Stimulated activated CD4-positive, alpha-beta T cell treated with anti-CD3 and anti-CD28 coated beads, TNF-alpha, amount 100 ng/mL, for 4 hours (primary cell): ENCODE measurements at places on chromosomes 5 and 9.

DNA sequence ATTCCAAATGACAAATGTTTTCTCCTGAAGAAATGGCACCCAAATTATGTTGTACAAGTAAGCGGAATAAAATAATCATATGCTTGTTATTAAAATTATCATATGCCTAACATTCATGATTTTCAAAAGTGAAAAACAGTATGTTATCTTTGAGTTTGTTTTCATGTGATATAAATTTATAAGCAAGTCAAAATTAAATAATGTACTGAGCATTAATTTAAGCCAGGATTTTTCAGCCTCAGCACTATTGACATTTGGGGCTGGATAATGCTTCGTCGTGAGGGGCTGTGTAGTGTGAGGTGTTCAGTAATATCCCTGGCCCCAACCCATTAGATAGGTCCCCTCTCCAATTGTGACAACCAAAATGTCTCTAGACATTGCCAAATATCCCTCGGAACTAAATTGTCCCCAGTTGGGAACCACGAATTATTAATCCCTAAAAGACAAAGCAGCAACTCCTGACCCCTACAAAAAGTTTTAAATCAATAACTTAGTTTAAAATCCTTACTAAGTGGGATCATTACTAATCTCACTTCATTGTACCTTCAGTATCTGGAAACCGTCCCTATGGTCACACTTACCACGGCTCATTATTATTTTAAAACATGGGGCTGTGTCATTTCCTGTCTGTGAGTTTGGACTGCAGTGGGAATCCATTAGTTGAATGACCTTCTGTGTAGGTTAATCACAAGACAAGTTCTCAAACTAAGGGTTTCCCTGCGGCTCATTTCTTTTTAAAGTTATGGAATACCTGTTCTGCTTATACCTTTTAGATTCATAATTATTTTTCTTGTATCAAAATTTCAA lies 1.3 kb upstream of the NNT start:
- no peak for DNase-seq

- DNase-seq = no peak
These were observed 6.6 kb upstream of the FAM151B start for GRCh38 chr5:80481019-80481893.

DNA sequence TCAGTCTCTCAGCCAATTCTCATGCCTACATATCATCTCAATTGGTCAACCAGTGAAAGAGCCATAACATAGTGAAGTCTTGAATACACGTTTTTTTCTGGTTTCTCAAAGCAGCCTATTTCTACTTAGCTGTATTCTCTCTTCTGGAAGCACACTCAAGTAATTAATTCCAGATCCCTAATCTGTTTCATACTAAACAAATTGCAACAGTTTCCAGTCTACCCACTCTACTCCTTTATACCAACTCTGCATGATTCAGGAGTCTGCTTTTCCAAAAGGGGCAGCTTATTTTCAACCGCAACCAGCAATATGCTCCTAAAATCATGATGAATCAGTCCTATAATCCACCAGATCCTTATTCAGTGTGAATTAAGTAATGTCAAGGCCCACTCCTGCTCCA lies 211.7 kb downstream of the TLE1 start:
- no peak for DNase-seq

GRCh38 chr9:91243029-91243428 lies 118.7 kb downstream of the AUH start:
- DNase-seq = no peak

- no peak for DNase-seq
These were observed 3.8 kb downstream of the FAM219A start for GRCh38 chr9:34454571-34455065.

DNA sequence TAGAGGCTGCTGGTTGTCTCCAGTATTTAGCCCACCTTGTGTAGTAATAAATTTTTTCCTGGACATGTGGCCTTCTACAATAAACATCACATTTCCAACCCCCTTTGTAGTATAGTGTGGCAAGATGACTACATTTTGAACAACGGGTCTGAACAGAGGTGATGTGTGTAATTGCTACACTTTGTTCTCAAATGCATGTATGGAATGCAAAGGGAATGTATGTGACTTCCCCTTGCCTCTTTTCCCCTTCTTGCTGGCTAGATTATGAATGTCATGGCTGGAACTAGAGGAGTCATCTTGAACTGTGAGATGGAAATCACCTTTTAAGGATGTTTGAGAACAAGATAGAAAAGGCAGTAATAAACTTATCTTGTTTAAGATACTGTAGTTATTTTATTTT lies 54.5 kb downstream of the PRR16 start:
- DNase-seq = no peak

DNA sequence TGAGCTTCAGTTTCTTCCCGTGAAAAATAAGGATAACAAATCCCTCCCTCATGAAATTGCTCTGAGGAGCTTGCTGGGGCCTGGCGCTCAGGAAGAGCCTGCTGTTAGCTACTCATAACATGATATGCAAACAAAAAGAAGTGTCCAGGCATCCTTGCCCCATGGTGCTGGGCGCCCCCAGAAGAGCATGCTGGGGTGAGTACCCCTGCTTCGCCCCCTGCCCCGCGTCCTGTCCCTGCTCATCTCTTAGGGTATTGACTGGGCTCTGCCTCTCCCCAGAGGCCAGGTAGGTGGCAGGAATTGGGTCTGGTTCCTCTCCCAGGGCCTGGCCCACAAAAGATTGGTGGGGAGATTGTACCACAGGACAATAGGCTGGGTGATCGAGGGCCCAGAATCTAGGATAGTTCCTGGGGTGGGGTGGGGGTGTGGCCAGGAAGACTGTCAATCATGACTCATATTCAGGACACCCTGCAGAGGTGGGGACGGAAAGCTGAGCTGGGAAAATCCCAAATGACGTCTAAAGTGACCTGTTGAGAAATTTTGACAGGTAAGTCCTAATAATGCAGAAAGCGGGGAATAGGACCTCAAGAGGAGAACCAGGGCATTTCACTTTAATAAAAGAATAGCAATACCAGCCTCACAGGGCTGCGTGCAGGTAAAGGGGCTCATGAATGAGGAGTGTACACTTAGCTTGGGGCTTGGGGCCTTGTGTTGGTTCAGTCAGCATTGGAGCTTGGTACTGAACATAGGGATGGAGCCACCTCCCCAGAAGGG lies 8.9 kb downstream of the PITX1 start:
- no peak for DNase-seq

GRCh38 chr5:124669956-124670721 lies 76.3 kb downstream of the ZNF608 start:
- DNase-seq = no peak

DNA sequence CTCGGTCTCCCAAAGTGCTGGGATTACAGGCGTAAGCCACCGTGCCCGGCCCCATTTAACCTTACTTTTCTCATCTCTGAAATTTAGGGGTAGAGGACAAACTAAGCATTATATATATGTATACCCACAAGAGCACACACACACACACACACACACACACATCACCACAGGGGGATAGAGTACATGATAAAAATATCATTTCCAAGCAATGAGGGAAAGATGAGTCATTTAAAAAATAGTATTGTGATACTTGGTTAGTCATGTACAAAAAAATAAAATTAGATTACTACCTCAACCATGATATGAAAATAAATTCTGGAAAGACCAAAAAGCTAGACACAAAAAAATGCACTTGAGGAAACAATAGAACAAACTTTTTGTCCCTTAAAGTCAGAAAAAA lies 67.2 kb downstream of the CDH18 start:
- no peak for DNase-seq

DNA sequence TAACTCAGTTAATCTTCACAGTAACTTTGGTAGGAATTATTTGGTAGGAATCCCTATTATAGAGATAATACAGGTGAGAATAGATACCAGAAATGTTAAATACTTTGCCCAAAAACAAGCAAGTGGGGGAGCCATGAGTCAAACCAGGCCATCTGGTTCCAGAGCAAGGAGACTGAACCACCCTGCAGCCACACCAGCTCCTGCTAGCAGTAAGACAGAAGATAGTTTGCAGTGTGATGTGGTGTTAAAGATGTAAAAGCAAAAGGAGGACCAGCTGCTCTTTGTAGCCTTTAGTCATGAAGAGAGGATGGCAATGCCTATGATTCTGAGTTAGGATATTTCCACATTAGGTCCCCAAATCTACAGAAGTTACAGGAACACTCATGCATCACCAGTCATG lies 101.4 kb downstream of the PRKACG start:
- no peak for DNase-seq

DNA sequence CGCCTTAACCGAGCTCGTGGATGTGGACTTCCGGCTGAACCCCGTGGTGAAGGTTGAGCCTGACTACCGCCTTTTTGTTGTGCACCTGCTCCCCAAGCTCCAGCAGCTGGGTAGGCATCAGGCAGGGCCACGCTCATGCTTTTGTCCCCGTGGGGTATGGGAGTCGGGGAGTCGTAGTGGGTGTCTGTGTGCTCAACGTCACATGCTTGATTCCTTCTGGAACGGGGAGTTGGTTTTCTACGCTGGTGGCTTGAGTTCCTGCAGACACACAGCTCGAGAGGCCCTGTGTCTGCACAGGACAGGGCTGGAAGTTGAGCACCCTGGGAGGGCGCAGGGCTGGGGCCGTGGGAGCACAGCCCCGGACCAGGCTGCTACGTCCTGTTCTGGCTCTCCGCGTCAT lies 8.0 kb downstream of the CEP72 start:
- DNase-seq = no peak

GRCh38 chr5:74376187-74376586 lies 264.3 kb downstream of the ENC1 start:
- no peak for DNase-seq

DNA sequence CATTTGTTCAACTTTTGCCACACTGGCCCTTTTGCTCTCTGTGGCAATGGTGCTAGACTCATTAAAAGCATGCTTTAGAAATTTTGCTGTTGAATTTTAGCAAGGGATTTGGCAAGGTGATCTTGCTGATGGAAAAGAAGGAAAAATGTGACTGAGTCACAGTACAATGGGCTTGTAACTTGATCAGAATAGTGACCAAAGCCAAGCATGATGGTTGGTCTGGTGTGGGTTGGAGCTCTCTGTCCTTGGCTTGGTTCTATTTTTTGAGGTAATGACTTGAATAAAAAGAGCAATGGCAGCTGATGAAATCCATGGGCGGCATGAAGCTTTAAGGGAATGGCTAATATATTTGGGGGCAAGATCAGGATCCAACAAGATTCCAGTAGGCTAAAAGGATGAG lies 114.4 kb upstream of the ZNF366 start:
- no peak for DNase-seq

DNA sequence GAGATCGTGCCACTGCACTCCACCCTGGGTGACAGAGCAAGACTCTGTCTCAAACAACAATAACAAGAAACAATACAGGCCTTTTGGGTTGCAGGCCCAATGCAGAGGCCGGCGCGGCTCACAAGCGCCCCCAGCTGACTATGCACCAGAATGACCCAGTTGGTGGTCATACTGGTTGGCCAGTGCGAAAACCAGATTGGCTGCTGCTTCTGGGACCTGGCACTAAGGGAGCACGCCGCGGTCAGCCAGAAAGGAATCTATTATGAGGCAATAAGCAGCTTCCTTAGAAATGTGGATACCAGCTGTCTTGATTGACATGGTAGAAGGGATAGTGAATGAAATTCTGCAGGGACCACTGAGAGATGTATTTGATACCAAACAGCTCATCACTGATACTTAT lies 35.0 kb downstream of the RANBP17 start:
- DNase-seq = no peak

DNA sequence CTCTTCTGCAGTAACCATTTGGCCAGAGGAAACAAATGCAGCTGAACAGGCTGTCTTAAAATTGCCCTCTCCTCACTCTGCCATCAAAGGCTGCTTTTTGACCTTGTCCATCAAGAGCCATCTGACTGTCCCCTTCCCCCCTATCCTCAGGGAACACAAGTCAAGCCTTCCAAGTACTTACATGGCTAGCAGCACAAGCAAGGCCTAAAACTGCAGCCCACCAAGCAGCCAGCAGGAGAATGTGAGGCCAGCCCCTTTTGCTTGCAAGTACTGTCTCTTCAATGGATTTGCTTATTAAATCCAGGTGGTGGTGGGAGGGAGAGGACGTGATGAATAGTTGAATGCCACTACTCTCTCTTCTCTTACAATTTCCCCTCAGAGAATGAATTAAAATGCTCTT lies 83.5 kb downstream of the HTR1A start:
- no peak for DNase-seq

DNA sequence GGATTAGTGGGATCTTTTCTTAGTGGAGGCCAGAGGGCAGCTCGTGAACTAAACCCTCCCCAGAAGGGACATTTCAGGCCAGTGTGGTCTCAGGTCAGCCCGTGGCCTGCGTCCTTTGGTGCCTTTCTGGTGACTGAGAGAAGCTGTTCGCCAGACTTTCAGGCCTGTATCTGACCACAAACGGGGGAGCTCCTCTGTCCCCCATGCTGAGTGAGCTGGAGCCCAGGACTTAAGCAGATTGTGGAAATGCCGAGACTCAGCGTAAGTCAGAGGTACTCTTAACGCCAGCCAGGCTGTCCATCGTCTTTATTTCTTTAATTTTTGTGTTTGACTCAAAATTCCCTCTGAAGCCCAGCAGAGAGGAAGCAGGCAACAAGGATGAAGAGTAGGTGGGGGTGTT lies 54.8 kb upstream of the NCS1 start:
- no peak for DNase-seq

DNA sequence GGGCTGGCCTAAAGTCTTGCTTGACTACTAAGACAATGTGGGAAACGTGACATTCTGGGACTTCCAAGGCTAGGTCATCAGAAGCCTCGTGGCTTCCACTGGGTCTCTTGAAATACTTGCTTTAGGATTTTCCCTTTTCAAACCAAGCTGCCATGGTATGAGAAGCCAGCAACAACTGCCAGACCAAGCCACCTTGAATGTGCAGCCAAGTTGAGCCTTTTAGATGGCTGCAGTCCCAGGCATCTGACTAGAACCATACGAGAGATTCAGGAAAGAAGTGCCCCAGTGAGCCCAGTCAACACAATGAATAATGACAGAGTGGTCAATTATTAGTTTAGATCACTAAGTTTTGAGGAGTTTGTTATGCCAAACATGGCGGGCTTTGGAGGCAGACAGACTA lies 143.3 kb downstream of the SLF1 start:
- no peak for DNase-seq

DNA sequence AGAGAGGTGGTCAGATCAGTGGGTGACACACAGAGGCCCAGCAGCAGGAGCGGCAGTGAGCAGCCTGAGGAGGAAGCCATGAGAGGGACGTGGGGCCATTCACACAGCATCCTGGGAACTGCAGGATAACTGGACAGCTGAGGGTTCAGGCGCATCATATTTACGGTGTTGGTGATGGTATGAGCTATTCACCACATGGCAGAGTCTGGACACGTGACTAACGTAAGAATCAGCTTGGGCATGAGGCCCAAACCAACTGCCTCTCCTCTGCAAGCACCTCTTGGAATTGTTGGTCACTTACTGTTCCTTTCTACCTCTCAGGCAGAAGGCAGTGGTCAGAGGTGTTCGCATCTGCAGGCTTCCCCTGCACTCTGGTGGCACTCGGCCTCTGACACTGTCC lies 141.1 kb downstream of the ENTREP1 start:
- no peak for DNase-seq

- DNase-seq = no peak
These were observed 53.1 kb downstream of the MAP1B start for GRCh38 chr5:72160329-72160728.

- DNase-seq = no peak
These were observed 81.4 kb downstream of the ZNF622 start for GRCh38 chr5:16384222-16384621.

GRCh38 chr9:6216002-6216401 lies 395 bp downstream of the IL33 start:
- no peak for DNase-seq
